ENCODE measurements at places on chromosomes 12 and 14.

- no peaks in the 10 kb centered on the region for H3K36me3 ChIP-seq
- no peak overlapping the region for H3K4me3 ChIP-seq
- DNase-seq, result no peak
Measured at GRCh38 chr12:106049105-106049504, 89.6 kb downstream of the NUAK1 start.

GRCh38 chr12:19453961-19454360 is 14.7 kb downstream of the AEBP2 start:
- no peak for DNase-seq
- peak overlapping the region; percentile 31 for H3K27ac ChIP-seq
- peaks cover 30% of the 10 kb centered on the region for H3K4me1 ChIP-seq
- no peak overlapping the region for H3K4me3 ChIP-seq

DNA sequence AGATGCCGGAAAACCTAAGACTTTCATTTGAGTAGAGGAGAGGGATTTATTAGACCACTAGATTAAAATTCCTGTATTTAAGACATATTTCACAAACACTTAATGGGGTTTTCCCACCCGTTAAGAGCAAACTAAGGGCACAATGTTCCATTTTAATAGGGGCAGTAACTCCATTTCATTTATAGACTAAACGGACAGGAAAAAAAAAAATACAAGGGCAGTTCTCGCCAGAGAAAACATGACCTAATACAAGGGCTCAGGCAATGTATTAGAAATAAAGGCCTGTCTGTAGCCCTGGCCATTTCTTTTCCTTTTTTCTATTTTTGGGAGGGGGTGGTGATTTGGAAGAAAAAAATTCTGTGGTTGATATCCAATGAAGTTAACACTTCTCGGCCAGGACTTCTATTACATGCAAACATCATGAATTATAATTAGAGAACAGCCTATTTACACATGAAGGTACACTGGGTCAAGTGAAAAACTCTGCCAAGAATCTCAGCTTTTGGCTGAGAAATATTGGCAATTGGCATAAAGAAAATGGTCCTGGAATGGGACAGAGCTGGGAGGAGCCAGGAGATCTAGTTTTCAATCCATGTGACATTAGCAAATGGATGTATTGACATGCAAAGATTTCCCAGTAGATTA is 641.1 kb upstream of the TBX3 start:
- no peaks in the 10 kb centered on the region for H3K27me3 ChIP-seq
- no peak for DNase-seq
- H3K36me3 ChIP-seq, result no peaks in the 10 kb centered on the region
- no peak overlapping the region for H3K27ac ChIP-seq
- H3K4me3 ChIP-seq, result no peak overlapping the region
- H3K4me1 ChIP-seq, result peaks cover 8% of the 10 kb centered on the region

- H3K36me3 ChIP-seq, result peaks cover 5% of the 10 kb centered on the region
- H3K27ac ChIP-seq, result no peak overlapping the region
- no peak for DNase-seq
- H3K4me3 ChIP-seq, result no peak overlapping the region
- H3K27me3 ChIP-seq, result no peaks in the 10 kb centered on the region
Measured at GRCh38 chr14:67998834-67999233, 179.3 kb downstream of the RAD51B start.

- DNase-seq, result no peak
- peak overlapping the region; percentile 96 for H3K27ac ChIP-seq
- H3K4me1 ChIP-seq, result peaks cover 53% of the 10 kb centered on the region
- H3K27me3 ChIP-seq, result no peaks in the 10 kb centered on the region
- H3K36me3 ChIP-seq, result peaks cover 24% of the 10 kb centered on the region
Measured at GRCh38 chr14:22538671-22539228, 50.3 kb downstream of the DAD1 start.

DNA sequence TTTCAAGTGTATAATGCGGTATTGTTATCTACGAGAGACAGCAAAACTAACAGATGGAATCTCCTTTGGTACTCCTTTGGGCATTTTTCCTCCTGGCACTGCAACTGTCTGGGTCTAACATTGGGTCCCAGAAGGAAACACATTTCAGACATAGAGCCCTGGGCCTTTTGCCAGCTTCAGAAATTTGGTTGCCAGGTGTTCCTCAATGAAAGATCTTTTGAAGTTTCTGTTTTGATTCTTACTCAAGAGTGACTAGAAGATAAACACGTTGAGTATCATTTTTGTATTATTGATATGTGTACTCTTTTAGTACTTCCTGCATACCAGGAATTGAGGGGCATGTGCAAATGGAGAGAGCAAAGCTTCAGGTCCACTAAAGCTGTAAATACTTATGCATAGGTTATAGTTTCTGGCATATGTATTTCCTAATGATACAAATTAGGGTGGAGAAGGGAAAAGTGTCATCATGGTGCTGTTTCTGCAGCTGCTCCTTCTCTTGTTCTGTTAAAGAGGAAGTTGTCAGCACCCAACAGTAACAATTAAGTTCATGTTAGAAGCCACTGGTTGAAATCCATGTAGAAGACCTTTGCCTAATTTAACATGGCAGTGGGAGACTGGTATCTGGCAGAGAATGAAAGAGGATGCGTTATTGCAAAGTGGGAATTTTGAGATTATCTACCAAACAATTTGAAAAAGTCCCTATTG is 53.5 kb downstream of the SLC38A6 start:
- H3K4me3 ChIP-seq, result no peak overlapping the region
- no peaks in the 10 kb centered on the region for H3K36me3 ChIP-seq
- peaks cover 7% of the 10 kb centered on the region for H3K4me1 ChIP-seq

DNA sequence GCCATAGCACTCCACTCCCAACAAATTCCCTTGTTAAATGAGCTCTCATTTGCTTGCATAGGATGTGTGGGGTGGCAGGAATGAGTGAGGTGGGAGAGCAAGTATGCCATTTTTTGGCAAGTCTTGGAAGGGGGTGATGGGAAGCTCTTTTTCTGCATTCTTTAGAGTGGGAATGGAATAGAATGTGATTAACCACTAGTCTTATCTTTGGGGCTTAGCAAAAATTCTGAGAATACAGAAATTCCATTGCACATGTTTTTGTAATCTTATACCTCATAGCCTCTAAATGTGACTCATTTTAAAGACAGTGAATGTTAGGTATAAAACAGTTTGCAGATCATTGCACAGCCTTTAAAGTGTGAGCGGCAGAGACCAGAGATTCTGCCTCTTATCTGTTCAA is 28.4 kb upstream of the NEDD1 start:
- no peaks in the 10 kb centered on the region for H3K4me1 ChIP-seq
- no peak overlapping the region for H3K4me3 ChIP-seq
- H3K27ac ChIP-seq, result no peak overlapping the region
- DNase-seq, result no peak
- H3K36me3 ChIP-seq, result no peaks in the 10 kb centered on the region
- peaks cover 6% of the 10 kb centered on the region for H3K27me3 ChIP-seq

GRCh38 chr14:22535126-22535525 is 53.9 kb downstream of the DAD1 start:
- no peak overlapping the region for H3K4me3 ChIP-seq
- no peaks in the 10 kb centered on the region for H3K27me3 ChIP-seq
- H3K27ac ChIP-seq, result peak overlapping the region; percentile 31
- no peak for DNase-seq

DNA sequence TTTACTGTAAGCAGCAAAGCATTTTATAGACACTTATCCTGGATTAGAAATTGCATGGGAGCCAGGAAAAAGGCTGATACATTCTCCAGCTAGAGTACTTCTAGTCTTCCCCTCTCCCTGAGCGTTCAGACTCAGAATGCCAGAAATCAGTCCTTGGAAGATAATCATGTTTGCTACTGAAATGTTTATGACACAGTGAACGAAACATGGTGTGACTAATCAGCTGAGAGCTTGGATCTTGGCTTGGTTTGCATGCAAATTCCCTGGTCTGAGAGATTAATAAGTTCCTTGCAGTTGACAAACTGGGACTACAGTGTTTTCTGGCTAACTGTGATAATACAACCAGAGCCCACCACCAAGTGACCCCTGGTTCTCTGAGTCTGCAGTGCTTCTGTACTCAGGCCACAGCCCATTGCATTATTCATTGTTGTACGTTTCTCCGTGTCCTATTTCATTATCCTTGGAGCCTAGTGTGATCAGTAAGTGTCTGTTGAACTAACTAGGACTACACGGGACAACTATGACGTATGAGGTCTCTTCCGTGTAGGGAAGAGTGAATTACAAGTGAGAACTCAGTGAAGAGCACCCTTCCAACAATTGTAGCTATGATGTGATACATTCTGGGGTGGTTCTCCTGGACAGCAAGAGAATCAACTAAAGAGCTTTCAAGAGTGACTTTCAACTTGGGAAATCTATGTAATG is 34.6 kb upstream of the EVL start:
- no peak overlapping the region for H3K27ac ChIP-seq
- no peak overlapping the region for H3K4me3 ChIP-seq
- DNase-seq, result no peak
- no peaks in the 10 kb centered on the region for H3K4me1 ChIP-seq
- H3K36me3 ChIP-seq, result no peaks in the 10 kb centered on the region

- H3K4me3 ChIP-seq, result no peak overlapping the region
- H3K27ac ChIP-seq, result no peak overlapping the region
- H3K27me3 ChIP-seq, result peaks cover 45% of the 10 kb centered on the region
Measured at GRCh38 chr14:104036212-104036611, 49.3 kb upstream of the ASPG start.

DNA sequence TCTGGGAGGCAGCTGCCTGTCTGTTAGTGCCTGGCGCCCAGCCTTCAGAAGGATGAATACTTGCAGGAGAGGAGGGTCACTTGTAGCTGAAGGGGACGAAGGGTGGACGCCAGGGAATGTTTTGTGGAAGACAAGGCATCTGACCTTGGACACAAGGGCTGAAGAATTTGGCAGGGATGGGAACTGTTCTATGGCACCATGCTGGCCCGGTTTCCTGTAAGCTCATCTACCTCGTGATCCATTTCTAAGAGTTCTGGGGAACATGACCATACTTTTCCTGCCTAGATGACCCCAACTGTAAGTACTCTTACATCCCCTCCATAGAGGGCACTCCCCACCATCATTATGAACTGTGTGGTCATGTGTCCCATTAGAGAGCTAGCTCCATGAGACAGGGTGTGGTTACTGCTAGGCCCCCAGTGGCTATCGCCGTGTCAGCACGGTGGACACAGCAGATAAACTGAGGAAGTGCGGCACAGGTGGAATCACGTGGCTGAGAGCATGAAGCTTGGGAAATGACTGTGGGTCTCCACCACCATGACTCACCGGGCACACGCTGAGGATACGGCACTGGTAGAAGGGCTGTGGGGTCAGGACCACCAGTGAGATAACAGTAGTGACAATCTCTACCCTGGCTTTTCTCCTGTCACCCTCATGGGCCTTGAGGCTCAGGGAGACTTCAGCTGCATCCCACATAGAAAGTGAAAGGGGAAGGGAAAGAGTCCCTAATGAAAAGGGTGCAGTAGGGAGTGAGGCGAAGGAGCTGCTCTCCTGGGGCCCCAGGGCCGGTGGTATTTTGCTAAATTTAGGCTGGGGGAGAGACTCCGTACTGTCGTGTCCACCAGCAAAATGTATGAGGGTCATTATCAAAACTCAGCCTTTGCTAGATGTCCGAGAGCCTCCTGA is 252.6 kb downstream of the FOXN3 start:
- H3K4me3 ChIP-seq, result peak overlapping the region; percentile 89
- H3K4me1 ChIP-seq, result peaks cover 54% of the 10 kb centered on the region
- no peaks in the 10 kb centered on the region for H3K27me3 ChIP-seq
- peak overlapping the region; percentile 97 for H3K27ac ChIP-seq
- peaks cover 71% of the 10 kb centered on the region for H3K36me3 ChIP-seq

DNA sequence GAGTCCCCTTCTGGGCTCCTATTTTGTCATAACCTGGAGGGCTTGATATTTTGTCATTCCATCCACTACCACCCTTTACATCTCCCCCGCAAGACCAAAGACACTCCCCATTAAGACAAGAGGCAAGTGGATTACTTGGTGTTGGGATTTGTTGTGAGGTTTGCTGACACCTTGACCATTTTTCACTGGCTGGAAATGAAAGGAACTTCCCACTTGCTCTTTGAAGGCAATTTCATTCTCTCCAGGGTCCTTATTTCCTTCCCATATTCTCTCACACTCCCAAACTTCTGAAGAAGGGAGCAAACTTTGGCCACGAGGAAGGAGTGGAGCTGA is 14.9 kb downstream of the AGAP2 start:
- no peak overlapping the region for H3K4me3 ChIP-seq
- no peaks in the 10 kb centered on the region for H3K27me3 ChIP-seq
- no peak for DNase-seq
- H3K4me1 ChIP-seq, result peaks cover 15% of the 10 kb centered on the region

GRCh38 chr12:114190971-114191370 is 215.0 kb downstream of the TBX5 start:
- no peaks in the 10 kb centered on the region for H3K36me3 ChIP-seq
- H3K27me3 ChIP-seq, result peaks cover 14% of the 10 kb centered on the region
- no peak overlapping the region for H3K27ac ChIP-seq

DNA sequence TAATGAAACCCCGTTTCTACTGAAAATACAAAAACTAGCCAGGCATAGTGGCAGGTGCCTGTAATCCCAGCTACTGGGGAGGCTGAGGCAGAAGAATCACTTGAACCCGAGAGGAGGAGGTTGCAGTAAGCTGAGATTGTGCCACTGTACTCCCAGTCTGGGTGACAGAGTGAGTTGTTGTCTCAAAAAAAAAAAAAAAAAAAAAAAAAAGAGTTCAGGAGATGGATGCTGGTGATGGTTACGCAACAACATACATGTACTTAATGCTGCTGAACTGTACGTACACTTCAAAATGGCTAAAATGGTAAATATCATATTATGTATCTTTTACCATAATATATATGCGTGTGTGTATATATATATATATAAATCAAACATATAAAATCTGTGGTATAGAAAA is 29.0 kb downstream of the ACTN1 start:
- no peak overlapping the region for H3K4me3 ChIP-seq
- no peak overlapping the region for H3K27ac ChIP-seq
- DNase-seq, result no peak
- H3K27me3 ChIP-seq, result peaks cover 13% of the 10 kb centered on the region

GRCh38 chr14:65731933-65732506 is 319.5 kb downstream of the FUT8 start:
- peak overlapping the region; percentile 88 for H3K27ac ChIP-seq
- peaks cover 30% of the 10 kb centered on the region for H3K36me3 ChIP-seq
- no peak for DNase-seq
- H3K4me3 ChIP-seq, result peak overlapping the region; percentile 43

- DNase-seq, result no peak
- no peaks in the 10 kb centered on the region for H3K27me3 ChIP-seq
- peaks cover 33% of the 10 kb centered on the region for H3K36me3 ChIP-seq
- peaks cover 16% of the 10 kb centered on the region for H3K4me1 ChIP-seq
- H3K27ac ChIP-seq, result no peak overlapping the region
Measured at GRCh38 chr14:69713993-69714679, 52.8 kb upstream of the SRSF5 start.

DNA sequence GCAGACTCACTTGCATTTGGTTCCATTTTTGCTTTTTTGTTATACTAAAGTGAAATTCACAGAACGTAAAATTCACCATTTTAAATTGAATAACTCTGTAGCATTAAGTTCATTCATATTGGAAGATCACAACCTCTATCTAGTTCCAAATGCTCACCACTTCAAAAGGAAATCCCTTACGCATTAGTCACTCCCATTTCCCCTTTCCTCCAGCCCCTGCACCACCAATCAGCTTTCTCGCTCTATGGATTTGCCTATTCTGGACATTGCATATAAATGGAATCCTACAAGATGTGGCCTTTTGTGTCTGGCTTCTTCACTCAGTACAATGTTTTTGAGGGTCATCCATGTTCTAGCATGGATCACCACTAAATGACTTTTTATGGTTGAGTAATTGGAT is 294.5 kb downstream of the KSR2 start:
- H3K36me3 ChIP-seq, result peaks cover 1% of the 10 kb centered on the region
- H3K4me1 ChIP-seq, result no peaks in the 10 kb centered on the region
- DNase-seq, result no peak
- H3K27ac ChIP-seq, result no peak overlapping the region
- H3K4me3 ChIP-seq, result no peak overlapping the region
- no peaks in the 10 kb centered on the region for H3K27me3 ChIP-seq

- DNase-seq, result no peak
- H3K4me1 ChIP-seq, result peaks cover 42% of the 10 kb centered on the region
- H3K4me3 ChIP-seq, result no peak overlapping the region
- peaks cover 12% of the 10 kb centered on the region for H3K36me3 ChIP-seq
- no peak overlapping the region for H3K27ac ChIP-seq
Measured at GRCh38 chr12:93419388-93420034, 22.2 kb downstream of the UBE2N start.
